NCI-H510A treated with DMSO at 0.1 percent for 48 hours (cell line): ENCODE measurements at places on chromosomes 7 and 10.

GRCh38 chr10:90947030-90947960 is 26.4 kb upstream of the ANKRD1 start:
- no peak for DNase-seq

DNA sequence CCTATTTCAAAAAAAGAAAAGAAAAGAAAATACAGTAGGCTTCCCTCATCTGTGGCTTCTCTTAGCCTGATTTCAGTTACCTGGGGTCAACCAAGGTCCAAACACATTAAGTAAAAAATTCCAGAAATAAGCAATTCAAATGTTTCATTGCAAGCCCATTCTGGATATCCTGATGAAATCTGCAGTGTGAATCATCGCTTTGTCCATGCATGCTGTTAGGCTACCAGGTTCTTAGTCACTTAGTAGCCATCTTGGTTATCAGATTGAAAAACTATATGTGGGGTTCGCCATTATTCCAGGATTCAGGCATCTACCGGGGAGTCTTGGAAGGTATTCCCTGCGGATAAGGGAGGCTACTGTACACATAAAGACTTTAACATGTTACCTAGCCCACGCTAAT is 991 bp upstream of the FAM204A start:
- DNase-seq = no peak

- DNase-seq = no peak
These were observed 42.6 kb downstream of the CDK6 start for GRCh38 chr7:92793656-92794205.

DNA sequence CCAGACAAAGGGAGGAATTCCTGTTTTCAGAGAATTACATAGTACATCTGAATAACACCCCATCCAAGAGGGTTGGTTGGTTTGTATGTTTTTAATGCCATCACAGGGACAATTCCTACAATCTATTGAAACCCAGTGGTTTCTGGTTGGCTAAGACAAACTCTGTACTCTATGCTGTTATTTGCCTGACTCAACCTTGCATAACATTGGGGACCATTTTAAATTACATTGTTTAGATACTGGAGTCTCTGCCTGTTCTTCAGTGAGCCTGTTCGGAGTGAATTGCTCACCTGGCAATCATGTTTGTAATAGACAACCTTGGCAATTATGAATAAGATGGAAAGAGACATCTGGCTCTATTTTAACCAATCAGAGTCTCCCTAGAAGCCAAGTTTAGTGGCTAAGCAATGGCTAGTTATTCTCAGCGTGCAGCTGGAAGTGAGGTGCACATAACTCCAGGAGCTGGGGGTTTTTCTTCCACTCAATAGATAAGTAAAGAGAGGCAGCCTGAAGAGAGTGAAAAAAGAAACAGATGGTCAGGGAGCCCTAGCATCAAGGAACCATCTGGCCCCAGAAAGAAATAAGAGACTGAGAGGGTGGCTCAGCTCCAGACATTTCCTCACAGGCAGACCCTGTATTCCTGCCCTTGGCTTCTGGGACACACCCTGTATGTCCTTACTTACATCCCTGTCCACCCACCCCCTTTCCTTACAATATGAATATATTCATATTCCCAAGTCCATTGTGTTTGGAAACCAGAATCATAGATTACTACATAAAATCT is 21.2 kb upstream of the SLC35G1 start:
- DNase-seq = no peak

GRCh38 chr7:113179313-113179712 is 61.0 kb upstream of the SMIM30 start:
- no peak for DNase-seq

GRCh38 chr10:118423800-118424442 is 81.8 kb upstream of the FAM204A start:
- DNase-seq = peak; percentile 64

- peak; percentile 16 for DNase-seq
These were observed 2.5 kb downstream of the VOPP1 start for GRCh38 chr7:55569797-55570196.
